ENCODE measurements at places on chromosomes 5 and 9.
A peak's percentile ranks its signal among the peaks of the same experiment; 100 is the strongest.

GRCh38 chr9:20095430-20096092 lies 306.7 kb upstream of the SLC24A2 start:
- no peak for DNase-seq

DNA sequence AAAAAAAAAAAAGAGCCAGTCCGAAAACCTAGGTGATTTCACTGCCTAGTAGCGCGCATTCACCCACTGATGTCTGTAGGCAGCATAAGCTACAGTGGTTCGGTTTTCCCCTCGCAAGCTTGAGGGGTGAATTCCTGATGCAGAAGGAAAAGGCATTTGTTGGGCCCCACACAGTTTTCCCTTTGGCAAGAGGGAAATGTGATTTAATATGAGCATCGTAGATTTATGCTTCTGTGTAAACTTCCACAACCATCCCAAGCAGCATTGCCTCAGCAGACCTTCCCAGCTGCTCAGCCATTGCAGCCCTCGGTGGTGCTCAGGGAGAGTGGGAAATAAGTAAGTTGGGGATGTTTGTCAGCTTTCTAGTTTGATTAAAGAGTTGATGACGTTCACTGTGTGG lies 231.5 kb upstream of the PPP1R2B start:
- DNase-seq: no peak

DNA sequence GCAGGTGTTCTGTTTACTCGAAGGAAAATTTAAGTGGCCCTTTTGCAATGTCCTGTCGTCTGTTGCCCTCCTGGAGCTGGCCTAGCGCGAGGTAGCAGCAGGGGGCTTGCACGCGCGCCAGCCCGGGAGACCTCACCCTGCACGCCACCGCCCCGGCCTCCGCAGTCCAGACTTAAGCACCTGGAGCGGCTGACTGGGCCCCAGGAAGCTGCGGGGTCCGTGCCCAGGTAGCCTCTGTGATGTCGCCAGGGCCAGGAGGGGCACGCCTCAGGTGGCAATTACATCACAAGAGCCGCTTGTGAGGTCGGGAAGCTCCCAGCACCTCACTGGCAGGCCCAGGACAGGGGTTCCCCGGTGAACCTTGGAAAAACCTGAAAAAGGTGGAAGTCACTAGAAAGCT lies at the start of gene SAXO1:
Gene SAXO1, minus strand, starts transcription at position 195 of the 400 bp plus-strand sequence. CDS start 301 bp downstream, outside the sequence.
- no peak for DNase-seq

DNA sequence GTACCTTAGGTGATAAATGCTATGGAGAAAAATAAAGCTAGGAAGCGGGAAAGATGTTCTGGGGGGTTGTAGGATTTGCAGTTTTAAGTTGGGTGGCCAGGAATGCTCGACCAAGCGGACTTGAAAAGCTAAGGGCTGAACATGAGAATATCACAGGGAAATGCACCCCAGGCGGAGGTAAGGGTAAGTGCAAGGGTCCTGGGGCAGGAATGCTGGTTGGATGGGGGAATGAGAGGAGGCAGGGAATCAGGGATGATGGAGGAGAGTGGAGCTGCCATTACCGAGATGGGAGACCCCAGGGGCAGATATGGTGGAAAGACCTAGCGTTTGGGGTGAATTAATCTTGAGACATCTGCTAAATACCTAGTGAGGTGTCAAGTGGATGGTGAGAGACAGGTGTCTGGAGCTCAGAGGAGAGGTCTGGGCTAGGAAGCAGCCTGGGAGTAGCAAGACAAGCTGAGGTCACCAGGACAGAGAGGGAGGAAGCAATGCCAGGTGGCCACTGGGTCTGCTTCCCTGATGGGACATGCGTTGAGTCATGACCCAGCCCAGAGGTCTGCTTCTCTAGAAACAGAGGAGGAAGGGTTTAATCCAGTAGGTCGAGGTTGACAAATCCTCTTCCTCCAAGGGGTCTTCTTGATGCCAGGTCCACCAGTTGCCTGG lies 77.7 kb upstream of the ASS1 start:
- DNase-seq: no peak

GRCh38 chr9:130927995-130928900 lies 10.8 kb downstream of the FIBCD1 start:
- DNase-seq: no peak

DNA sequence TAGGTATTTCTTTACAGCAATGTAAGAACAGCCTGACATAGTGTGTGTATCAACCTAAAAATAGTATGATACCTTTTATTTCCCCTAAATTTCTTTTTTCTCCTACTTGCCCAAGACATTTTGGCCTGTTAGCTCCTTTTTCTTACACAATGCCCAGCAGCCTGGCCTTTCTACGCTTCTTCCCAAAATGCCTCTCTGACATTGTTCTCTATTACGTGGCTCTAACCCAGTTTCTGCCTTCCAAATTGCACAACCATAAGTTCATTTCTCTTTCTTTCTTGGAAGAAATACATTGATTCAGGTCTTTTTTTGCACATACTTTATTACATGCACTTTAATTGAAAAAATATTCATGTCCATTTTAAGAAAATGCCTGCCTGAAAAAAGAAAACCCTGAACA lies 408.2 kb downstream of the PRR16 start:
- no peak for DNase-seq

DNA sequence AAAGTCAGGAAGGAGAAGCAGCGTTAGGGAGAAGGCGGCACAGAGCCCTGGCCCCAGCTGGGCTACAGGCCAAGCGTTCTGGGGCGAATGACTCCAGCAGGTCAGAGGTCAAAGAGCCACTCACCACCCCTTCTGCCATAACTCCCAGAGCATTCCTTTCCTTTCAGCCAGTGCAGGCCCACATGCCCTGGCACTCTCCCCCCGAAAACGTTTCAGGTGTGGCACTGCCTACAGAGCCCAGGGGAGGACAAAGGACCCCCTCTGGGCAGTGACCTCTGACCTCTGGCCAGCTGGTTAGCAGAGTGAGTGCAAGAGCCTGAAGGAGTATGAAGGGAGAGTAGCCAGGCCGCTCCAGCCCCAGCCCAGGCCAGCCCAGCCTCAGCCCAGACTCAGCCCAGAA lies 4.9 kb downstream of the ABCA2 start:
- DNase-seq: no peak

GRCh38 chr5:106314221-106314824 lies 1356.4 kb downstream of the EFNA5 start:
- DNase-seq: no peak

DNA sequence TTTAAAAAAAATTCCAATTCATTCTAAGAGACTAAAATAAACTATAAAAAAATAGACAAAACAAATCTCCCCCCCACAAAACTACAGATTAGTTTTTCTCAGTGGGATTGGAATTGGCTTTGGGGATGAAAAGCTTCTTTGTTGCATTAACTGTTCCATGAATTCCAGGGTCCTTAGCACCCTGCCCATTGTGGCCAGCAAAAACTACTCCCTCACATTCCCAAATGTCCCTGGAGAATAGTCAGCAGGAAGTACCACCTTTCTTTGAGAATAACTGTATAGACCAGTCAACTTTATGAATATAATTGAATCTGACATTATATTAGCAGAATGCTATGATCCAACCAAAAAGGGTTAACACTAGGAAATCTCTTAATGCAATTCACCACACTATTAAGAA lies 147.9 kb downstream of the LPAR1 start:
- no peak for DNase-seq

- DNase-seq: no peak
Observed at GRCh38 chr9:27499451-27499850, 24.6 kb upstream of the IFNK start.

DNA sequence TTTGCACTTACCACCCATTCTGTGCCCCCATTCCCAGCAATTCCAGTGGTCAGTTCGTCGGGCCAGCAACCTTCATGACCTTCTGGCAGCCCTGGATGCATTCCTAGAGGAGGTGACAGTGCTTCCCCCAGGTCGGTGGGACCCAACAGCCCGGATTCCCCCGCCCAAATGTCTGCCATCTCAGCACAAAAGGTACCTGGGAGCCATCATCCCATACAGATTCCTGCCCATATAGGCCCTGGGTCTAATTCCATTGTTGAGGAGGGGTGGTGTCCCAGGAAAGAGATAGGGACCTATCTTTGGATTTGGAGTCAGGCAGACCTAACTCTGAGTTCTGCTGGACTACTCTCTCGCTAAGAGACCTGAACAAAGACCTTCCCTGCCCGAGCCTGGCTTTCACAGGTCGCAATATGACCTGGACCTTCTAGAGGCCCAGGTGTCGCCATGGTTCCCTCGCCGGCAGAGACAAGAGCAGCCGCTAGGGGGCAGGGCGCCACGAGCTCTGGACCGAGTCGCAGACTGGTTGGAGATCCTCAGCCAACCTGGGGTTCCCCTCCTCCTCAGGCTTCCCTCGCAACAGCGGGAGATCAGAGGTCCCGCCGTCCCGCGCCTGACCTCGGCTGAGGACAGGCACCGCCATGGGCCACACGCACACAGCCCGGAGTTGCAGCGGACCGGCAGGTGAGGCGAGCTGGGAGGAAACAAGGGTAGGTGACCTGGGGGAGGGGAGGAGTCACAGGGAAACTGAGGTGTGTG lies 3.1 kb downstream of the SLC4A9 start:
- peak; percentile 77 for DNase-seq
